OCI-M1 (cell line): ENCODE measurements at places on chromosomes 13 and 19.
A peak's percentile ranks its signal among the peaks of the same experiment; 100 is the strongest.

GRCh38 chr13:34145061-34145460 lies 327.1 kb downstream of the RFC3 start:
- DNase-seq, result no peak

- DNase-seq, result no peak
These were observed 2.7 kb upstream of the RSPH6A start for GRCh38 chr19:45817725-45818301.

- DNase-seq, result peak; percentile 81
These were observed 265.9 kb downstream of the MYO16 start for GRCh38 chr13:108895220-108895704.

DNA sequence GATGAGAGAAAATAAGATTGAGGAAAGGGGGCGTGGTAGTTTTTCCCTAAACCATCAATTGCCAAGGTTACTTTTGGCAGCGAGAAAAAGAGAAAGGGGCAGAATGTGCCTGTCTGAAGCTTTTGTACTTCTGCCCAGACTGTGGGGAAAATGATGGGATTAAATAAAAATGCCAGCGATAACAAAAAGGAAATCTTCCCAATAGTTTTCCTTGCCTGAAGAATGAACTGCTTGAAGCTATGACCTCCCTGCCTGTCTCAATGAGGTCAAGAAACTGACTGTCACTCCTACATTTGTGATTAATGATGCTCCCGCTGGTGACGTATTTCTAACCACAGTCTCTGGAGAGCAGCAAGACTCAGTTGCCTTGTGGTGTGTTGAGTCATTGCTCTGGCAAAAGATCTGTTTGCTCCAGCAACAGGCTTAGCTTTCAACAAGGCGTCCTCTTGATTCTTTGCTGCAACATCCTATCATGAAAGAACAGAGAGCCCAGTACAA lies 1051.5 kb downstream of the DIAPH3 start:
- peak; percentile 90 for DNase-seq

- DNase-seq, result no peak
These were observed 2.0 kb downstream of the GPI start for GRCh38 chr19:34366738-34367623.

DNA sequence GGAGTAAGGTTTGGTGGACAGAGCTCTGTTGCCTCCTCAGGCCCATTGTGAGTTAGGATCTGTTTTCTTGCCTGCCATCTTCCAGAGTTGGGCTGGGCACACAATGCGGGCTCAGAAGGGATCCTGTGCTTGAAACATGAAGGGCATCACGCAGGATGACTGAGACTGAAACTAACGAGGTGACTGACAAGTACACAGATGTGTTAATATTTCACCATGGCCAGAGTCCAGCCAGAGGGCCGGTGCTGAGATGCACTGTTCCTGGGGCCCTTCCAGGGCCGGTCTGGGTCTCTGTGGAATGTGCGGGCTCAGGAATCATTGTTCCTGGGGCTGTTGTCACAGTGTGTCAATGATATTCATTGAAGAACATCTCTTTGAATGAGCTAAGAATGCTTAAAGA lies 163.7 kb downstream of the URI1 start:
- no peak for DNase-seq

DNA sequence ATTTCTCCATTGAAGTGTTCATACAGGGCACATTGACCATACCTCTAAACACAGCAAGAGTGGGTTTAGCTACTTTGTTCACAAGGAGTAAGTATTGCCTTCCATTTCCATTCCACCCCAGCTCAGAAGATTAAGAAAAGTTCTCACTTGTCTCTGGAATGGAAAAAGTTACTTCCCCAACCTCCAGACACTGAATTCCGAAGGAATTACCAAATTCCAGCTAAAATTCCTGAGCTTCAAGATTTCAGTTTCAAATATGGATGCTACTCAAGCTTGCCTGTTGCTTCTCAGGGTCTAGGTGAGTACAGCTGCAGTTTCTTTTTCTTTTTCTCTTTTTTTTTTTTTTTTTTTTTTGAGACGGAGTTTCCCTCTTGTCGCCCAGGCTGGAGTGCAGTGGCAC lies 33.6 kb downstream of the TEX26 start:
- no peak for DNase-seq

- no peak for DNase-seq
These were observed 309.6 kb upstream of the EDNRB start for GRCh38 chr13:78228211-78228610.

DNA sequence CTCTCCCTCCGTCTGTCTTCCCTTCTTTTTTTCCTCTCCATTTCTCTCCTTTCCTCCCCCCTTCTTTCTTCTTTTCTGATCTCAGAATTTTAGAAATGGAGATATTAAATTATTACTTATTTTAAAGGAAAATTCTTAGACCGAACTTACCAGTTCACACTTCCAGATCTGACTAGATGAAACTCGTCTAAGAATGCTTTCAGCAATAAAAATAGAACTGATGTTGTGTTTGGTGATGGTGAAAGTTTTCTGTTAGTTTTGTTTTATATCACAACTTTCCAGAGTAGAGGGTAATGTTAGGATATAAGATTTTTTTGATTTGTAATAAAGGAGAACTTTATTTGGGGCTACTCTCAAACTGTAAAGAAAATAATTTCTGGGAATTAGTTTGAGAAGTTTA lies 29.9 kb downstream of the UCHL3 start:
- no peak for DNase-seq

- peak; percentile 23 for DNase-seq
These were observed 14.5 kb upstream of the MPHOSPH8 start for GRCh38 chr13:19618977-19619376.

- peak; percentile 12 for DNase-seq
These were observed 741.1 kb downstream of the DIAPH3 start for GRCh38 chr13:59422646-59423045.

DNA sequence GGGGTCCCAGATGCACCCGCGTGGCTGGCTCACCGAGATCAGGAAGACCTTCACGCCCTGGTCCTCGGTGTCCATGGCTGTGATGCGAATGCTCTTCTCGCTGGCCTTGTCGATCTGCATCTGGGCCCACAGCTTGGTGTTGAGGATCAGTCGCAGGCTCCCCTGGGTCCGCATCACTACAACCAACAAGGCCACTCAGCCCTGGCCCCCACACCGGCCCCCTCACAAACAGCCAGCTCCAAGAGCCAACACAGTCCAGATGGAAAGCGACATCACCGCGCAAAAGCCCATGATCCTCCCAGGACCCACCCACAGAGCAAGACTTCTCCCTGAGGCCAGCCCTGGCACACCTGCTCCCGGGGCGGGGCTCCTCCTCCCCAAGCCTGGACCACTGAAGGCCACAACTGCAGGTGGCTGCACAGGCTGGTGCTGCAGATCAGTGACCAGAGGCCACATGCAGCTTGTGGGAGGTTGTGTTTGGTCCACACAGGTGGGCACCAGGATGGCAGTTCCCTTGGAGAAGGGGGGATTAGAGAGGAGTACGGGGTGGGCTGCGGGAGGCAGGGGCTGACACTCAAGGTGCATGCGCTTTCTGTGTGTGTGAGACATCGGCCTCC lies 4.5 kb downstream of the CAPS start:
- no peak for DNase-seq

- DNase-seq, result no peak
These were observed 18.0 kb upstream of the CD70 start for GRCh38 chr19:6608940-6609339.

- peak; percentile 43 for DNase-seq
These were observed 2.7 kb upstream of the RASAL3 start for GRCh38 chr19:15466851-15467733.

- no peak for DNase-seq
These were observed 569 bp upstream of the MCF2L start for GRCh38 chr13:112968380-112968909.

- DNase-seq, result peak; percentile 73
These were observed 34.4 kb downstream of the STARD13 start for GRCh38 chr13:33251131-33251661.

- no peak for DNase-seq
These were observed 84.0 kb downstream of the ALOX5AP start for GRCh38 chr13:30819136-30819888.

- no peak for DNase-seq
These were observed 8.8 kb upstream of the CACNG6 start for GRCh38 chr19:53982611-53983010.

DNA sequence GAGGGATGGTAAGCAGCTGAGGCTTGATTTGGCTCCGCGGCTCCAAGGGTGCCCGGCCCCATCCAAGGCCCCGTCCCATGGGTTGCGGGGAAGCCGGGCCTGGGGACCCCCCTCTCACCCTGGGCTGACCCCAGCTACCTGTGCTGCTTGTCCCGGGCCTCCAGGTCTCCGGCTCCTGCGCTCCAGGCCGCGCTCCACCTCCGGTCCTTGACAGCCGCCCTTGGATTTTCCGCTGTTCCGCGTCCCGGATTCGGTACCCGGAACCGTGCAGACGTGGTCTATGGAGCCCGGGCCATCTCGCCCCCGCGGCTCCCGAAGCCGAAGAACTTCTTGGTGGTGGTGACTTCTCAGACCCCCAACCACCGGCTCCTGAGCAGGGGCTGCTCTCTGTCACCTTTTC lies 48.3 kb upstream of the C1QTNF9B start:
- no peak for DNase-seq

DNA sequence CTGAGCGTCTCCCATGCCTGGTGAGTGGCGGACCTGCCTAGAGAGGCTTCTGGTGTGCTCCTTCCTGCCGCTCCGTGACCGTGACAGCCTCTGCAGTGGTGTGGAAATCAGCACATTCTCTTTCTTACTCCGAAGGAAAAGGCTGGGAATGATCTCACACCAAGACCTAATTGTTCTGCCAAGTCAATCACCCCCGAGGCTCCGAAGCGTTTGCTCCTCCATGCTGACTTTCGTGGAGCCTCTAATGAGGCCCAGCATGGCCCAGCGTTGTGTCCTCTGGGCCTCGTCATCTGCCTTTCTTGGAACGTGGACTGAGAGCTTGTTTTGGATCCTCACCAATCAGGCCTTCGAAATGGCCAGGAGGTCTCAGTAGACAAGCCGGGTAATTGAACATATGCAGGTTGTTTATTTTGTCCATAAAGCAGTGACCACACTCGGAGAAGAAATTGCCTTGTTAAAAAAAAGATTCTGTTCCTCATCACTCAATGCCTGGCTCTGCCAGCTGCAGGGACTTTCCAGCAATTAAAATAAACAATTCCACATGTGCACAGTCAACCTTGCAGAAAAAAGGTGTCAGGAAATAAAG lies 107.1 kb downstream of the UBL3 start:
- no peak for DNase-seq

DNA sequence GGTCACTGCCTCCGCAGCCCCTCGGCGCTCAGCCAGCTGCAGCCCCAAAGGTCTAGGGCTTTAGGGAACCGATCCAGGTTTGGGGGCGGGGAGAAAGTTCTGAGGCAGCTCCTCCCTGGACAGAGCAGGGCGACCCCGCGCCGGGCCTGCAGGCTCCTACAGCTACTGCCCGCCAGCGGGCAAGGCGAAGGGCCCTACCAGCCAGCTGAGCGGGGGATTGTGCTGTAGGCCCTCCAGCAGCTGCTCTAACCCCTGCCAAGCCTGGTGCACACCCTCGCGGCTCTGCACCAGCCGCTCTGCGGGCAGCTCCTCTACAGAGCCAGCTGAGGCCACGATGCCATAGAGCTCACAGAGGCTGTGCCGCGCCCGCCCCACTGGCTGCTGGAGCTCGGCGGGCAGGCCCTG lies 14.0 kb downstream of the PLIN4 start:
- DNase-seq, result no peak

DNA sequence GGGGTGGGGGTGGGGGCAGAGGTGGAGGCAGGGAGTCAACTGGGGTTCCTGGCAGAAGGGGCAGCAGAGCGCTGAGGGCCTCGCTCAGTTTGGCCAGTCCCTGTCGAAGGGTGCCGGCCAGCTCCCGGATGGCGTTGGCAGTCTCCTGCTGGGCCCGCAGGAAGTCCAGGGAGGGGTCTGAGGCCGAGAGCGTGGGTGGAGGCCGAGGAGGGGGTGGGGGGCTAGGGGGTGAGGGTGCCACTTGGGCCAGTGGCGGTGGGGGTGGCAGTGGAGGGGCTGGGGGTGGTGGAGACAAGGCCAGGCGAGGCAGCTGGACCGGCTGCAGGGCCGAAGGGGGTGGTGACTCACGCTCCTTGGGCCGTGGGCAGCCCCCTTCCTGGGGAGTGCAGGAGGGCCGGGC lies 4.9 kb upstream of the IRF2BP1 start:
- no peak for DNase-seq

GRCh38 chr19:52492994-52493470 lies 34.4 kb upstream of the ZNF808 start:
- no peak for DNase-seq

GRCh38 chr19:31594701-31595100 lies 245.5 kb upstream of the TSHZ3 start:
- DNase-seq, result no peak

DNA sequence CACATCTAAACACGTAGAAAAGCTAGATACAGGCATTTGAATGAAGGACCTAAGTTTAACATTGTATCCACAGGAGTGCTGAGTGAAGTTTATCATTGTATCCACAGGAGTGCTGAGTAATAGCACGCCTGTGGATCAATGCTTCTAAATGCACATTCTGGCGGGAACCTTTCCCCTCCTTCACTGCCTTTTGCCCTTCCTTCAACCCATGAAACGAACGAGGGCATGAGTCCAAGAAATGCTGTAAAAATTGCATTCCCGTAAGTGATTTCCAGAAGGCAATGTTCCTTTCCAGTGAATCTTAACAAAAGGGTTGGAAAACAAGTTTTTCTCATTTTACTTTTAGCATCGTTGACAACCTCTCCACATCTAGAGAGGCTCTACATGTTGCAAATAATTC lies 88.1 kb downstream of the ZDHHC20 start:
- no peak for DNase-seq
